ENCODE measurements at places on chromosomes 3 and 15. TPM values are rescaled to one million over a fixed set of nuclear protein-coding genes. Genes with fewer than 3 reads are reported as not detected.

The LYZL4 gene
- total RNA-seq = not detected

The TRPM1 gene
- not detected for total RNA-seq

The ZNF660 gene
- total RNA-seq = 1.7 TPM

The CAPN3 gene
- total RNA-seq = 0.44 TPM

The SNX33 gene
- 11.2 TPM for total RNA-seq

The CYP1A2 gene
- not detected for total RNA-seq
